ENCODE measurements at places on chromosomes 1 and 21.

DNA sequence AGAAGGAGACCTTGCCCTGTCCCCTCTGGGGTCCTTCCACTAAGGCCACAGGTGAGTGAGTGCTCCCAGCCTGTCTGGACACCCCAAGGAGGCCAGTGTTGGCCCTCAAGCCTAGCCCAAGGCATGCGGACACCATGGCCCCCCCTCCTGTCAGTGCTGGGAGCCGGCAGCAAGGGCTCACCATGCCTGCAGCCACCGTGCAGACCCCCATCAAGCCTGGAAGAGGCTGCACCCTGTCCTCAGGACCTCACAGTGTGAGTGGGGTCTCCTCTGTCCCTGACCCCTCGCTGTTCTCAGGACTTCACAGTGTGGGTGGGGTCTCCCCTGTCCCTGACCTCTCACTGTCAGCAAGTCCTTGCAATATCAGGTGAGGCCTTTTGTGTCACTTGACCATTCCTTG, 33.2 kb upstream of the PRSS38 start:
- no peak for DNase-seq

DNA sequence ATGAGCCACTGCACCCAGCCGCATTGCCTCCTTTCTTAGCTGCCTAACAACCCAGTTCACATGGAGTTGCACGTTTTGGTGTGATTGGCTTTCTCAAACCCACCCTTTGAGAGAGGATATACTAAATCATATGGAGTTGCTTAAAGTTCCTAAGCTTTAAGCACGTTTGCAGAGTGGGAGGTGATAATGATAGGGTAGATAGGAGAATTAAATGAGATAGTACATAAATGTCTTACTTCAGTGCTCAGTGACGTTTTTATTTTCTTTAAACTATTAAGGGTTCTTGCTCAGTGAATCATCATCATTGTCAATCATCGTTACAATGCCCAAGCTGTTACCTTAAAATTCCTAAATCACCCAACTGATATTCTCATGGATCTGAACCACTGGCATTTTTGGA, 2.9 kb upstream of the SH3D21 start:
- DNase-seq, result no peak

DNA sequence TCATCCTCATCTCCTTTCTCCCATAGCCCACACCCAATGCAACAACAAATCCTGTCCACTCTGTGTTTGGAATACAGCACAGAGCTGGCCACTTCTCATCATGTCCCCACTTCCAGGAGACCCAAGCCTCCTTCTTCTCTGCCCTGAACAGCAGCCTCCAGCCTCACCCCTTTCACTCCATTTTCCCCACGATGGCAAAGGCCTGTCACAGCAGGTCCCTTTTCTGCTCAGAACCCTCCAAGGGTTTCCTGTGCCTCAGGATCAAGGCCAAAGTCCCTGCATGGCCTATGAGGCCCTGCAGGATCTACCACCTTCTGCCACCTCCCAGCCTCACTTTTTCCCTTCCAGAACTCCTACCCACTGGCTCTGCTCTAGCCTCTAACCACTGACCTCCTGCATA, 78.5 kb downstream of the CSMD2 start:
- DNase-seq, result no peak

- DNase-seq, result no peak
Observed at GRCh38 chr21:42156690-42157605, 62.0 kb upstream of the ABCG1 start.

- DNase-seq, result no peak
Observed at GRCh38 chr1:242140836-242141235, 141.9 kb upstream of the MAP1LC3C start.

- DNase-seq, result no peak
Observed at GRCh38 chr21:37623183-37623582, 256.6 kb downstream of the DYRK1A start.

GRCh38 chr1:31203215-31203614, 36.5 kb downstream of the NKAIN1 start:
- DNase-seq, result no peak

DNA sequence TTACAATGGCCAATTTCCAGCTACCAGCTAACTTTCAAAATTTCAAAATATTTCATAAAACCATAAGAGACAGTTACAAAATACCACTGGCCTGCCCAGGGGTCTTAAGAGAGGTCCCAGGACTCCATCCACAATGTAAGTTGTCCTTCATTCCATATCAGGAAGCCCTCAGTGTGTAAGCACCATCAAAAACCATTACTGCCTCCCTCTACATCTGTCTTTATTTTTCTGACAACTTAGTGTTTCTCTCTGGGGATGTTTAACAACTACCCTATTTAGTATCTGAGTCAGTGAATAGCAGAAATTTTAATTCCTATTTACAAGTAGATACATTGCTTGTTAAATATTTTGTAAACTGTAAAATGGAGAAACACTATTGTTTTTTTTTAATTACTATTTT, 339.3 kb upstream of the ADAMTS5 start:
- peak; percentile 20 for DNase-seq

DNA sequence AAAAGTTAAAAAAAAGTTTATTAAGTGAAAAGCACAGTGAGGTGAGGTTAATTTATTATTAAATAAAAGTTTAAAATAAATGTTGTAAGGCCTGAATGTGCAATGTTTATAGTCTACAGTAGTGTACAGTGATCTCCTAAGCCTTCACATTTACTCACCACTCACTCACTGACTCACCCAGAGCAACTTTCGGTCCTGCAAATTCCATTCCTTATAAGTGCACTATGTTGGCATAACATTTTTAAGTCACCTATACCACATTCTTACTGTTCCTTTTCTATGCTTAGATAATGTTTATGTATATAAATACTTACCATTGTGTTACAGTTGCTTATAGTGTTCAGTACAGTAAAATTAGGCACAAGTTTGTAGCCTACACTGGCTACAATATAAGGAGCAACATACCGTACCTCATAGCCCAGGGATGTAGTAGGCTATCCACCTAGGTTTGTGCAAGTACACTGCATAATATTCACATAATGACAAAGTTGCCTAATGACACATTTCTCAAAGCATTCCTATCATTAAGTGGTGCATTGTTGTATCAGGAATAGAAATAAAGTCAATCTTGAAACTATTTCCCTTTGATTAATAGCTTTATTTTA, 426.5 kb upstream of the BRINP3 start:
- peak; percentile 3 for DNase-seq

DNA sequence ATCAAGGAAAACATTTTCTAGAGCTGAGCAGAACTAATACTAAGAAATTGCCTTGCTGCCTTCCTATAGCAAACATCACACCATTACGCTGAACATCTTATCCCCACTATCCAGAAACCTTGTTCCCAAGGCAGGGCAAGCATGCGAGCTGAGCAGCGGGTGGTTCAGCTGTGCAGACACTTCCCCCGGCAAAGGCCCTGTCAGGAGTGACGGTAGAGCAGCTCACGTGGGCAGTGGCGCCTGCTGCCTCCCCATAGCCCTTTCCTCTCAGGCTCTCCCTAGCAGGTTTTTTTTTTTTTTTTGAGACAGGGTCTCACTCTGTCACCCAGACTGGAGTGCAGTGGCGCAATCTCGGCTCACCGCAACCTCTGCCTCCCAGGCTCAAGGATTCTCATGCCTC, 13.7 kb upstream of the ANGPTL7 start:
- no peak for DNase-seq

GRCh38 chr21:35136106-35136505, 87.0 kb upstream of the RUNX1 start:
- DNase-seq, result peak; percentile 16

DNA sequence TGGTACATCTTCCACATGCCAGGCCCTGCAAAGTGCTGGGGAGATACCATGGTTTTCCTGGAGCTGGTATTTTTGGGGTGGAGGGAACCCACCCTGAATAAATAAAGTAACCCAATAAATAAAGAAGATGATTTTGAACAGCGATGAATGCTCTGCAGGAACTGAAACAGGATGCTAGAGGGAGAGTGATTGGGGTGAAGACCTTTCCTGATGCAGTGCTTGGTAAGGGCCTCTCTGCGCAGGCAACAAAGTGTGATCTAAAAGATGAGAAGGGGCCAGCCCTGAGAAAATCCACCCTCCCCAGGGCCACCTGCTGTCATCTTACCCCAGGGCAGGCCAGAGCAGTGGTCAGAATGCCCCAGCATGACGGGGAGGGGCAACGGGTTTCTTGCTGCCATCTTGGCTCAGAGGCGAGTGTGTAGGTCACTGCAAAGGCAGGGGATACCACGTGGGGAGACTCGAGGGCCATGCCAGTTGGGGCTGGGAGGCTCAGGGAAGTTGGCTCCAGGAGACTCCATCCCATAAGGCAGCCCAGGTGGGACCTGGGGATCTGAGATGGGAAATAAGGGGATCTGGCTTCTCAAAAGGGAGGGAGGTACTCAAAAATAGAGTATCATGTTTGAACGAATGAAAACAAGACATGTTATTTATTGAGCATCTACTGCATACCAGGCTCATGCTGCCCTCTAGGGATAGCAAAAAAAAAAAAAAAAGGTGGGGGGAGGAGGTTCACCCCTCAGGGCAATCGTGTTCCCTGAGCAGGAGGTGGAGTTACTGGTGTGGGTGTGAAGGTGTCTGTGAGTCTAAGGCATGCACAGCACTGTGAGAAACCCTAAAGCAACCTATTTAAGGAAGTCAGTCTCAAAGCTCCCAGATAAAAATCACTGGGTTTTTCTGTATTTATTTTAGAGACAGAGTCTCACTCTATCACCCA, 2.8 kb downstream of the SRARP start:
- DNase-seq, result peak; percentile 23

DNA sequence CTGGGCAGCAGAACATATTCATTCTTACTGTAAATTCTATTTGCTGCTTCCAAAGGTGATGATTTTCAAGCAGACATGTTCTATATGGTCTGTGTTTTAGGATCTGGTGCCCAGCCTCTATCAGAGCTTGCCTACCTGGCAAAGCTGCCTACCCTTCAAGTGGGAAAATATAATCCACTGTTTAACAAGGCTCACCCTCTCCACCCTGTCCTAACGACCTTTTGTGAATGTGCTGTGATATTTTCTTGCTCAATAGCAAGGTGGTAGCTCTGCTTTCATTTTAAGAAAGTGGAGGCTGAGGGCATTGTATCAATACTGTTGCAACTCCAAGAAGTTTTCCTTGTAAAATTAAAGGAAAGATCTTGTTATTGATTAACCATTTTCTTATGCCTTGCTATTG, 26.0 kb upstream of the AGO1 start:
- DNase-seq, result no peak

DNA sequence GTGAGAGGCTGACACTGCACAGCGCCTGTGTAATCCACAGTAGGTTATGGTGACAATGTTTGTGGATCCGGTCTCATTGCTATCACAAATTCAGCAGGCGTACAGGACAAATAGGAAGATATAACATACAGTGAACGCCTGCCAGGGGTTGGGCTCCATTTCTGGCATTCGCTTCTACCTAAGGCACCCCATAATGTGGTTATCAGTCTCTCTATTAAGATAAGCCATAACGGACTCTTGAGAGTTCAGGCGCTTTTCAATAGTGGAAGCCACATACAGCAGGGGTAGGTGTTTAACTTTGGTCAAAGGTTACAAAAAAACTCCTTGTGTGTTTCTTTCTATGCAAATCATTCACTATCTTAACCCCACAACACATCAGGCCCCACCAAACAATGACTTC, 72.8 kb downstream of the SIPA1L2 start:
- no peak for DNase-seq

GRCh38 chr1:20112279-20113000, 6.9 kb downstream of the PLA2G2D start:
- no peak for DNase-seq

DNA sequence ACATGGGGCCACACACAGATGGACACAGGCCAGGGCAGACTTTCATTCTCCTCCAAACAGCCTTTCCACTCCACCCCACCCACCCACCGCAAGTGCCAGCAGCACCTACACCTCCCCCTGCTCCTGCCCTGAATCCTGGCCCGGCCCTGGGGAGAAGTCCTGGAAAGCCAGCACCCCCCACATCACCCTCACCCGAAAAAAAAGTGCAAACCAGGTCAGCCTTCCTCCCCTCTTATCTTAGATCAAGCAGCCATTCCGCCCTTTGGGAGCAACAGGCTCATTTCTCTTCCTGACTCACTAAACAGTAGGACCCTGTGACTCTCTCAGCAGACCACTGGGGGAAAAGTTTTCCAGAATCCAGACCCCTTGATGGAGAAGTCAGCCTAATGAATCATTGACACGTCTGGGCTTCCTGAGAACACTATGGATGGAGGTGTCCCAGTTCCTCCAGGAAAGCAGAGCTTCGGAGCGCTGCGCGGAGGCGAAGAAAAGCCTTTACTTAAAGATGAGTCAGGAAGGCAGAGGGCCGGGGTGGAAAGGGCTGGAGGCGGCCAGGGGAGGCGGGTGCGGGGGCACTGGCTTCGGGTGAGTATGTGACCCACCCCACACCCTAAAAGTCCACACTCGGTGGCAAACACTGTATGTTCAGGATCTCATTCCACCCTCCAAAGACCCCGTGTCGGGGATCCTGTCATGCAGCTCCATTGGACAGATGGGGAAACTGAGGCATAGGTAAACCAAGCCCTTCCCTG, 588.7 kb downstream of the MATN1 start:
- DNase-seq, result no peak

DNA sequence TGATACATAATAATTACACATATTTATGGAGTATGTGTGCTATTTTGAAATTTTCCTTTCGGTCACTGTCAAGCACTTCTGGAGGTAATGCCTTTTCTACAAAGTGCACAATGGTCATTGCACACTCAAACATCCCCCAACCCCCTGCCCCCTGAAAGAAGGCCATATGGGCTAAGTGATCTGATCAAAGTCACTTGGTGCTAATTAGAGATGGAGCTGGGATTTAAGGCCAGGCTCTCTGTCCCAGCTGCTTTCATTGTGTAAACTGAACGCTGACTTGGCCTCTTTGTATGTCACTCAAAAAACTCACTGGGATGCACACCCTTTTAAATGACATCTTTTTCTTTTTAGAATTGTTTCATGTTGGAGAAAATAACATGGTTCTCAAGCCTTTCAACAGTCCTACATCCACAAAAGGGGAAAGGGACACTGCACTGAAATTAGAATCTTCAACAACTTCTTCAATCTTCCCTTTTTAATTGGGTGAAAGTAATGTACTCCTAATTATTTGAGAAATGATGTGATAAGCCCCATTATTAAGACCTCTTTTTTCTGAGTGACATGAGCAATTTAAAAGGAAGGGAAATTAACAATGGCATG, 149.2 kb downstream of the ST6GALNAC5 start:
- no peak for DNase-seq

- DNase-seq, result peak; percentile 27
Observed at GRCh38 chr1:218671573-218671972, 326.4 kb downstream of the TGFB2 start.

DNA sequence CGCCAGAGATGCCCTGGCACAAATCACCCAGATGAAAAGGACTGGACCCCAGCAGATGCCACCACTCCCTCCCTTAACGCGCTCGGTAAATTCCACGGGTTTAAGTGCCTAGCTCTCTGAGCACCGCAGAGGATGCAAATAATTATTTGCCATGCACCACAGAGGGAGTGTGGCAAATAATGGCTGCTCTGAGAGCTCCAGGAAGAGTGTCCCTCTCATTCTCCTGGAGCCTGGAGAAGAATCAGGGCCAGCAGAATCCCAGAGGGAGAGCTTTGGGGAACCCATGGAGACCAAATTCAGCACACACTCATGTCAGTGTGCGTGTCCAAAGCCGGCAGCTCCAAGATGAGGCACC, 667 bp downstream of the HHIPL2 start:
- DNase-seq, result no peak

Measured in AG10803 (cell line).